ENCODE measurements at places on chromosomes 3 and 15.

DNA sequence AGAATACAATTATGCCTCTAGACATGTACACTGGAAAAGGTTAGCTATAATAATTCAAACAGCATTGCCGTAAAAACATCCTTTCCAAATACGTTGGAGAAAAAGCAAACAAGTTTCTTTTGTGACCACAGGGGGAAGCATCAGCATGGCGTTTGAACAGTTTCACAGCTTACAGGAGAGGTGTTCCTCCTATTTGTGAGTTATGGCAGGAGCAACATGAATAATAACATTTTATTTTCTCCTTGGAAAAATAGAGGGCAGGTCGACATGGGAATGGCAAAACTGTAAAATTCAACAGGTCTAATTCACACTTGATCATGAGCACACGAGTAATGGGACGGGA, 39.7 kb upstream of the GADL1 start:
- no peak for DNase-seq

DNA sequence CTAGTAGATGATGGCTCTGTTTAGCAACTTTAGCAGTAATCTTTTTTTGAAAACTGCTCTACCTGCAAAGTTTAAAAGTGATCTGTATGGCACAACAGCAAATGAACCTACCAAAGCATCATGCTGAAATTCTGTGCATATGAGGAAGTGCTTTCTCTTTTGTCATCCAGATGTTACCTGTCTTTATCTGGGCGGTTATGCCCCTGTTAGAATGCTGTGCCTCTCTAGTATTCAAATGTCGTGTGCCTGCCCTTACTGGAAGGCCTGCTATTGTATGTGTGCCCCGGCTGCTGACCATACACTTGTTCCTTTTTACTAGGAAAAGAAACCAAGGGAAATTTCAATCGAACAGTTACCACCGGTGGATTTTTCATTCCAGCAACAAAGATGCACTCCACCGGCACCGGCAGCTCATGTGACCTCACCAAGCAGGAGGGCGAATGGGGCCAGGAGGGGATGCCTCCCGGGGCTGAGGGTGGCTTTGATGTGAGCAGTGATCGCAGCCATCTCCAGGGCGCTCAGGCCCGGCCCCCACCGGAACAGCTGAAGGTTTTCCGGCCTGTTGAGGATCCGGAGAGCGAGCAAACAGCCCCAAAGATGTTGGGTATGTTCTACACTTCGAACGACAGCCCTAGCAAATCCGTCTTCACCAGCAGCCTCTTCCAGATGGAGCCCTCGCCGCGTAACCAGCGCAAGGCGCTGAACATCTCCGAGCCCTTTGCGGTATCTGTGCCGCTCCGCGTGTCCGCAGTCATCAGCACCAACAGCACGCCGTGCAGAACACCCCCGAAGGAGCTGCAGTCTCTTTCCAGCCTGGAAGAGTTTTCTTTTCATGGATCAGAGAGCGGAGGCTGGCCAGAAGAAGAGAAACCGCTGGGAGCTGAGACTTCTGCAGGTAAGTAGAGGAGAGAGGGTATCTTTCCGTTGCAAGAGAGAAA, 61.6 kb downstream of the TMEM39A start:
- DNase-seq = no peak

- no peak for DNase-seq
Observed at GRCh38 chr3:32562640-32563039, 8.0 kb downstream of the DYNC1LI1 start.

DNA sequence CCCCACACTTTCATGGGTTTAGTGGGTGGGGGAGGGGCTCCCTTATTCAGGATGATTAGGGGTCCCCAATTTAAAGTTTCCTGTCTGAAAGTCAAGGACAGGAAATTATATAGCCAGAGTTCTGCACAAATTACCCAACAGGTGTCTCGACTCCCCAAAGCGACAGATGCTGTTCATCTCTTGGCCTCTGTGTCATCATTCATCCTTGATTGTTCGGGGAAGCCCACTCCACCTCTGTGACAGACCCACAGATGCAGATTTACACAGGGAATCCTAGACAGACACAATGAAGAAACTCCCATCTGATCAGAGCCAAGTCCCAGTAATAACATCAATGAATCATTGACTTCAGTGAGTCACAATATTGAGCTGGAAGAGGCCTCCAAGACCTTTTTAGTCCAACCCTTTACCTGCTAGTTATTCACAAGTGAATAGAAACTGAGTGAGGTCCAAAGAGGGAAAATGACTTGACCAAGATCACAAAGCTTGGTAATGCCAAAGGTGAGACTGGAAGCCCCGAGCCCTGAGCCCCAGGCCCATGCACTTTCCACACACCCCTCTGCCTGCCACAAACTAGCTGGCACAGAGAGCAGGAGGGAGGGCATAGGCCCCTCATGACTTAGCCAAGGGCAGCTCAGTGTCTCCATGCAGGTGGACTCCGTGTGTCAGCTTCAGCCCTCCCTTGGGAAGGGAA, 7.9 kb upstream of the SRP14 start:
- no peak for DNase-seq

- DNase-seq = no peak
Observed at GRCh38 chr3:71214797-71215196, 368.7 kb downstream of the FOXP1 start.

DNA sequence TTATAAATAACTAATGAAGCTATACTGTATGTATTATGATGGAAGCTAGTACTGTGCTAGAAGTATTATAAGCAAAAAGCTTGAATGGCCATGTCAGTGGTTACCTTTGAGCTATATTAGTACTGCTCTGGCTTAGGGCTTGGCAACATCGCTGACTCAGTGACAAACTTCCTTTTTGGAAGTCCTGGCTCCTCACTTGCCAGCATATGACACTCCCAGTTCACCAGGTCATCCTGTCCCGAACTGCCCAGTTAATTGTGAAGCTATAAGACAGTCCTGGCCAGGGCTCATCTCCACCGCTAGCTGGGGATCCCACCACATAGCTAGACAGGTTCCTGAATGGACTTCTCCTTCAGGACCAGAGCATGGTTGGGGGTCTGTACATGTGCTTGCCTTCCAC, 31.9 kb downstream of the RAB8B start:
- no peak for DNase-seq

- DNase-seq = no peak
Observed at GRCh38 chr3:132867956-132868355, 145.7 kb upstream of the NPHP3 start.

DNA sequence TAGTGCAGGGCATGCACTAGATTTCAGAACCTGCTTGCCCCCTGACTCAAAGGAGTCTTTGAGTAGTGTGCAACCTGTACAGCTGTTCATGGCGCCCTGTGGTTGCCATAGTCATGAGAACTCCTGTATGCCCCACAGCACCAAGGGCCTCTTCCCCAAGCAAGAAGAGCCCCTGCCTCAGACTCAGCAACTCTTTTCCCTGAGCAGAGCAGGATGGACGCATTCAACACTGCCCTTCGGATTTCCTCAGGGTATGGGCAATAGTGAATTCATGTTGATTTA, 89.7 kb upstream of the KLF13 start:
- no peak for DNase-seq

GRCh38 chr15:92092289-92093105, 239.0 kb downstream of the SLCO3A1 start:
- DNase-seq = no peak

- DNase-seq = no peak
Observed at GRCh38 chr3:113219605-113220300, 8.4 kb downstream of the BOC start.

GRCh38 chr15:81940467-81941451, 105.1 kb downstream of the MEX3B start:
- no peak for DNase-seq

GRCh38 chr3:125552401-125552800, 32.4 kb upstream of the SNX4 start:
- DNase-seq = no peak

DNA sequence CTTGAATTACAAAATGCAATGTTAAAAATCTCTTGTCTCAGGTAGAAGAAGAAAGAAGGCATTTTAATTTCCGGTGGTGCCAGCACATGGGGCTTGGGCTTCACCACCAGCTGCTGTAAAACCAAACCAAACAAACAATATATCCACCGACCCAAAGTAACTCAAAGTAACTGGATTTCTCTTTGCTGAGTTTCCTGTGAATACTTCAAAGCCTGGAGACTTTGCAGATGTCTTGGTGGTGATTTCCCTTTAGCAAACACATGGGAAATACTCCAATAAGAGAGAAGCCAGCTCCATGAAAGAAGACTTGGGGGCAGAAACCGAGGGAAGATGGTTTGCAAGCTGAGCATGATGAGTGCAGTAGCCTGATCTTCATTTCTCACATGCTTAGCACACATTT, 62.6 kb downstream of the EIF4E3 start:
- no peak for DNase-seq

GRCh38 chr3:66778107-66778506, 220.0 kb upstream of the KBTBD8 start:
- no peak for DNase-seq

GRCh38 chr3:47571391-47572175, 7.1 kb downstream of the CSPG5 start:
- DNase-seq = peak; percentile 37

GRCh38 chr3:186599142-186599784, 13.6 kb upstream of the AHSG start:
- no peak for DNase-seq

DNA sequence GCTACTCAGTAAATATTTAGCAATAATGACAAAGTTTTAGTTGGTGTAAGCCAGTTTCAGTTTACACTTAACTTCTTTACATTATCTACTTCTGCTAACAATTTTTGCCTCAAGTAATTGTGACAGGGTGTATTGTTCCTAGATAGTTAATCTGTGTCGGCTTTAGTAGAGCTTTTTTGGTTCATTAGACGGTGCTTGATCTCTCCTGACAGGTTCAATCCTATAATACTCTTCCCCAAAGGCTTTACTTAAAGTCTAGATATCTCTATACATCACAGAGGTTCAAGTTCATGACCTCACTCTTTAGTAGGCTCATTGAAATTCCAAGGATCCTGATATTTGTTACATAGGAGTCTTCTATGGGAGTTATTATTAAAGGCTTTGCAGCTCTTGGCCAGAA, 365.6 kb upstream of the DPPA4 start:
- no peak for DNase-seq

GRCh38 chr3:87270908-87271700, 5.3 kb downstream of the POU1F1 start:
- no peak for DNase-seq

DNA sequence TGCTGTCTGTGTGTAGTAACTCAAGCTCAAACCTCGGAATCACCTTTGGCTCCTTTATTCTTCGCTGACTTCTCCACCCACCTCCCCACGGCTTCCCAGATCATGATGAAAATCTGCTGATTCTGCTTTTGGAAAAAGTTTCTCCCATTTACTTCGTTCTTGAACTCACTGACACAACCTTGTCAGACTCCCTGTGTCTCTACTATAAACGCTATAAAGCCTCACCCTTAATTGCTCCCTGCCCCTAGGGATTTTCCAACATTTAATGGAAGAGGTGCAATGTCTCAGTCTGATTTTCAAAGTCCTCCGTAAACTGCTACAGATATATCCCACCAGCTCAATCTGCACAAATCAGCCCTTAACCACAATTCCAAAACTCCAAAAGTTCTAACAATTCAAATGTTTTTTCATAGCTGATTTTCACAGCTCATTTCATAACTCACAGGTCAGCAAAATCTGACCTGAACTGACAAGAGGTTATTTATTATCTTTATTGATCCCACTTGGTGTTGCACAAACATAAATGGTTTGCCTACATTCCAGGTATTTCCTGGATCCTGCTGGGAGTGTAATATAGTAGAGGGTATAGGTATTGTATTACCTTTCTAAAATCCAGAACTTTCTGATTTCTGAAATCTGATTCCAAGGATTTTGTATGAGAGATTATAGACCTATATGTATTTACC, 129.4 kb downstream of the PLD1 start:
- DNase-seq = no peak

DNA sequence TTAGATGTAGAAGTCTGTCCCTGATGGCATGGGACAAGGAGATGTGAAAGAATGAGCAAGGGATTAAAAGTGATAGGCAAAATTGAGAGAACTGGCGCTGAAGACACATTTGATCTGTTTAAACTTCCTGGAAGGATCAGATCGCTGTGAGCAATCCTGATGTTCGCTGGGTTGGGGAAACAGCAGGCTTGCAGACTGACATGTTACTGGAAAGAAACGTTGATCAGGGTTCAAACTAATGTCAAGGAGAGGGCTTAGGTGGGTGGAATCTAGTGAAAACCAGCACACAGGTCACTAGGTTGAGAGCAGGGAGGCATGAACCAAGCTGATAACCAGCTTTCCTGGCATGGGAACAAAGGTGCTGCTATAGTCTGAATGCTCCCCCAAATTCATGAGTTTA, 34.5 kb upstream of the SPTSSB start:
- no peak for DNase-seq

- DNase-seq = no peak
Observed at GRCh38 chr3:154188846-154189245, 67.7 kb downstream of the ARHGEF26 start.

GRCh38 chr3:142976621-142977398, 13.3 kb upstream of the PAQR9 start:
- no peak for DNase-seq

DNA sequence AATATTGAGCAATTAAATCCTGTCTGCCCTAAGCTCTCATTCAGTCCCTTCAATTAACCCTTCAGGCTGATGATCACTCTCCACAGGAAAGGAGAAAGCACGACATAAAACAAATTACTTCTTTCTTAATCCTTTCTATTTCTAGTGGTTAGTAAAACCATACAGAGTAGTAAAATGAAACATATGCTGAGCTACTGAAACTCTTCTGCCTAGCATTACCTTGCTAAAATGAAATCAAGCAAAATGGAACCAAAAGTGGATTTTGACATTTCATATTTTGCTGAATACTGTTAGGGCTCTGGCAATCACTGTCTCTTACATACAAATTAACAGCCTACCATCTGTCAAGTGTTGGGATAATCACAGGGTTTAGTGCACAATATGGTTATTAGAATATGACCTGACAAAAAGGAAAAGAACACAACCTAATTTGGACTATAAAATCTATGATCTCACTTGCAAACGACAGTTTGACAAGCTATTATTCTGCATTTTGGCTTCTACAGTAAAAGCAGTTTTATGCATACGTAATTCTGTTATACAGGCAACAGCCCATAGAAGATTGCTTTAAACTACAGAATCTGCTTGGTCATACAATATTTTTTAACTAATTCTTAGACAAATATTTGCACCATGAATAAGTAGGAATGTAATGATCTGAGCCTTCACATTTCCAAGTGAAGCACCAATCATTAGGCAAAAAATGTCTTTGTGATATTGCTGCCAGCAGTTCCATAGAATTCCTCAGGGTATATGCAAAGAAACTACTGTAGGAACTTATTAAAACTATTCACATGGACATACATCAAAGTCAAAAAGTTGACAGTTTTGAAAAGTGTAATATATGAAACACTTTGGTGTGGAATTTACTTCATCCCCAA, 105.0 kb downstream of the FHIT start:
- DNase-seq = no peak

GRCh38 chr3:138825336-138825735, 9.4 kb downstream of the PIK3CB start:
- no peak for DNase-seq

GRCh38 chr15:58222679-58223078, 84.5 kb downstream of the AQP9 start:
- DNase-seq = no peak

- no peak for DNase-seq
Observed at GRCh38 chr15:60889491-60889890, 339.6 kb downstream of the RORA start.

Measured in hippocampal formation (tissue), 2 donors.